ENCODE measurements at places on chromosomes 4 and X.

DNA sequence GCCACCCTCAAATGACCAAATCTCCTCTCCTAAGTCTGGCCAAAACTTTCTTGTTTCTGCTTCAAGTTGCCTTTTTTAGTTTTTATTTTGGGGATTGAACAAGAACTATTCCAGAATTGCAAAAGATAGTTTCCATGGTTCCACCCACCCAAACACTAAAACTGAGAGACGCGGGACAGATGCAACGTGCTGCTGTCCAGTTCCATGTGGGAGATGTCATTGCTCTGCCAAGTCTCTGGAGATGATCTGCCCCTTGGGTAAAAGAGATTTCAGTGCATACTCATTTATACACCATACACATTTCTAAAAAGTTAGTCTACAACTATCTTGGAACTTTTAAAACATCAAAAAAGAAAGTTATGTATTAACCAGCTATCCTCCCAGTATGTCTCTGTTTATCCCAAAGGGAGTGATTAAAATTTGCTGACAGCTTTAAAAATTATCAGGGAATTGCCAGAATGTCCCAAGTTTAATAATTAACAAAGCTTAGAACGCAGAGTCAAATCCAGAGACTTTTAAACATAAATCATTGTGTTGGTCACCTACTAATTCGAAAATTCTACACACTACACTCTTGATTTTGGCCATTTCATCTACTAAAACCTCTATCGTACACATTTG lies 3.2 kb downstream of the MAOB start:
- DNase-seq, result no peak

DNA sequence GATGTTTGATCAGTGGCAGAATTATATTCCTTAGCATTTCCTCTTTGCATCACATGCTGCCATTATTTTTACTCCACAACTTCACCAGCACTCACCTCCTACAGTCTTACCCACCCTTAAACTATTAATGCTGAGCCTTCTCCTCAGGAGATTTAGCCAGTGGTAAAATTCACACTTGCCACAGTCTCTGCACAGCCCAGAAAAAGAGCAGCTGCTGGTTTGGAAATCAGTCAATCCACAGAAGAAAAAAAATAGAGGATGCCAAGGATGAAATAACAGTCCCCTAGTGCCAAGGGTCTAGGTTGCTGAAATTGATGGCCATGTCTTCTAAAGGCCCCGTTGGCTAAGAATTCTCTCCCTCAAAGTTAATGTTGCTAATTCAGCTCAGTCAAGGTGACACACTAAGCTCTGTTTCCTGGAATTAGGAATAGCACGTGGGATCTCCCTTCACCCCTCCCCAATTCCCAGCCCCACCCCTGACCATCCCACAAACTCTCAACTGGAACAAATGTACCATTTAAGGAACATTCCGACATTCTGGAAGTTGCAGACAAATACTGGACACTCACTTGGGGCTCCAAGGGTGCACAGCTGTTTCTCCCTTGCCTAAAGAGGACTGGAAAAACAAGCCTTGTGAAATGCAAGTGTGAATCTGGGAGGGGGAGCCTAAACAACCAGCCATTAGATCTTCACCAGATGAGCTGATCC lies 5.7 kb downstream of the ATP1B4 start:
- no peak for DNase-seq

DNA sequence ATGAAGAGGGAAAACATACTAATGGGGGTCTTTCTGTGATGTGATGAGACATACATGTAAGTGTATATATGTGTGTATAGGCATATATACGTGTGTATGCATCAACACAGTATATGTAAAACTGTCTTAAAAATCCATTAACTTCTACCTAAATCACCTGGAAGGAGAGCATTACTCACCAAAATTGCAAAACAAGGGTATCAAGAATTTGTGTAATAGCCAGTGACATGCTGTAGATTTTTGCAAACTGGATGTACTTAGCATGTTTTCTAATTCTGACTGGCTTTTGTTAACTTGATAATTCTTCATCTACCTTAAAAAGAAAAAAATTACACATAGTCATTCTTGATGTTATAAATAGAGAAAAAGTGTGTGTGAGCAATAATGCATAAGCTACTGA lies 104.7 kb downstream of the PRRG1 start:
- no peak for DNase-seq

DNA sequence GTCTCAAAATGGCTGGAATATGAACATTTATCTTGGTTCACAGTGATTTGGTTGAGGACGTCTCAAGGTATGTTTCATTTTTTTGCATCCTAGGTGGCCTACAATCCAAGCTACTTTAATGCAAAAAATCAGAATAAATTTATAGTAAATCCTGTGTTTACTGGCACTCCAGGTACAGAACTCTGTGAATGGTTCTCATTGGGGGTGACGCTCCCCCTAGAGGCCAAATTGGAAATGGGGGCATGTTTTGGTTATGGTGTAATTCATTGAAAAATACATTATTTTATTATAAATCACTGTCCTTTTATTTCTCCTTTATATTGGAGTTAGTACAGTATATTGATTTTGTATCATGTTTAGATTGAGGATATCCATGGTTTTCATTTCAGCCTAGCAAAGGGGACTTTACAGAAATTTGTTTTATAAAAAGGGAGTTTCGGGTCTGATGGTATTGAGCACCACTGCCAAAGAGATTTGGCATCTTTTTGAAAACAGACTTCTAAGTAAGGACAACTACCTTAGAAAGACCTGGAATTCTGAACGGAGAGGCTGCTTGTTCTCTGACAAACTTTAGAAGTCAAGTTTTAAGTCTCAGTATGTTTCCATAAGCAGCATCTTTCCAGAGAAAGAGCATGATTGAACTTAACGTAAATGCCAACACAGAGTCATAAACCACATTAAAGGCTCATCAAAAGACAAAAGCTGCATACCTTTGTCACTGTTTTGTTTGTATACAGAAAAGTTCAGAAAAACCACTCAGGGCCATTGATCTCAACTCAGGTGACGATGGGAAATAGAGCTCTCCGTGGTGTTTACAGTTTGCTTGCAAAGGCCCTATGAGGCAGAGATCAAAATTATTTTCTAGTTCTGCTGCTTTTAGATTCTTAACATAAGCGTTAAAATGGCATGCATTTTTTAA lies 19.4 kb downstream of the MTM1 start:
- no peak for DNase-seq

GRCh38 chr4:8594097-8595038 lies 1.8 kb downstream of the CPZ start:
- peak; percentile 75 for DNase-seq

GRCh38 chr4:145034727-145035211 lies 63.2 kb downstream of the ANAPC10 start:
- DNase-seq, result no peak

DNA sequence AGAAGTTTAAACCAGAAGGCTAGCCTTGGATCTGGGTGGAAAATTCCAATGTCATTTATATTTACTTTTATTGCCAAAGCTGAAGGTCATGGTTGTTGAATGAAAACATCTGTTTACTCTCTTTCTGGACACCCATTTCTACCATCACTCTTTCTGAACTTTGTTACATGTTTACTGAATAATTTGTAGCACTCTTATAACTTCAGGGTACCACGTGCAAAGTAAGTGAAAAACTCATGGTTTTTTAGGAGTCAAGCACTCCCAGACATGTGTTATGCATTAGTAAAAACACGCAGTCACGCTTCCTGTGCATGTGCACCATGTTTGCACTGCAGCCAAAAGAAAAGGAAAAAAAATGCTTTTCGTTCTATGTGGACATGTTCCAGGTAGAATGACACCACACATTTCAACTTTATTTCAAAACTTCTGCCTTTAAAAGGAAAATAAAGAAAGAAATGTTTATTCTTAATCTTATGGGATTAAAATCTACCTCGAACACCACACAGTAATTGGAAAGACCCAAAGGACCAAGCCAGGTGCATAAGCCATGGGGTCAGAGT lies 31.4 kb upstream of the ADH1C start:
- no peak for DNase-seq

DNA sequence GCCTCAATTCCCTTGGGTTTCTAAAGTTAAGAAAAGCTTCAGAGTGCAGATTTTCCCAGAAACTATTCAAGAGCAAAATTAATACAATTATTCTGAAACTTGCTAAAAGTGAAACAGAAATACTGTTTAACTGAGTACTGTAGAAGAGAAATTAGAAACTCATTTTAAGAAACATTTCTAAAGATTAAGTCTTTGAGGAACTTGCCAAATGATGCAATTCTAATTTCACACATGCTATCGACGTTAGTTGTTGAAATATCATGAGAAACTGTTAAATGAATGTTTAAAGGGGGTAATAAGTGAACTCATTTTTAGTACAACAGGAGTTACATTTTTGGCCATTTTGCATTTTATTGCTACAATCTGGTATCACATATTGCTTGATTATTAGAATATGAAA lies 125.3 kb upstream of the MAOA start:
- no peak for DNase-seq

DNA sequence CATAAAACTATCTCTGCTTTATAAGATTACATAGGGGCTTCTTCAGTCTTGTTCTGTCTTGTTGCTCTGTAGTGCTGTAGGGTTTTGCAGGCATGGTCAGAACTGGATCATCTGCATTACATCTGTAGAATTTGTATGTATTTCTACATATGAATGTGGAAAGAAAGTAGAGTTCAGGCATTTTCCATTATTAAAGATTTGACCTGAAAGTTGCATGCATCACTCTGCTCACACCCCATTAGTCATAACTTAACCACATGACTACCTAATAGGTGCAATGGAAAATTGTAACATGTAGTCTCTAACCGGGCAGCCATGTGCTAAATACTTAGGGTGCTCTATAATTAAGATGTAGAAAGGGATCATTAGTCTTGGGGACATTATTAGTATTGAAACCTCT lies 45.7 kb upstream of the AGA start:
- DNase-seq, result no peak

DNA sequence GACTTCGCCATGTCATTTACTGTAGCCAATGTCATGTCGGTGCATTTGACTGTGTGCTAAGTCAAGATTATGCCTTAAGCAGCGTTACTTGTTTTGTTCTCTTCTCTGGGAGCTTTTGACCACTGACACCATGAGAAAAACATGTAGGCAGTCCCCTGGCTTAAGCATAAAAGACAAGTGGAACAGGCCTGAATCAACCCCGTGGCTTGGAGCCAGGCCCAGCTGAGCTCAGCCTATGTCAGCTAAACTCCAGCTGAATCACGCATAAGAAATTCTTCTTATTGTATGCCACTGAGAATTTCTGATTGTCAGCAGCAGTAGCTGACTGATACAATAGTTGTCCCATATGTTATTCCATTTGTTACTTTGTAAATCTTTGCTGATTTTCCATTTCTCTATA lies 261.9 kb downstream of the CBLL2 start:
- DNase-seq, result no peak

GRCh38 chrX:15468036-15468435 lies 25.1 kb downstream of the PIR start:
- DNase-seq, result no peak

DNA sequence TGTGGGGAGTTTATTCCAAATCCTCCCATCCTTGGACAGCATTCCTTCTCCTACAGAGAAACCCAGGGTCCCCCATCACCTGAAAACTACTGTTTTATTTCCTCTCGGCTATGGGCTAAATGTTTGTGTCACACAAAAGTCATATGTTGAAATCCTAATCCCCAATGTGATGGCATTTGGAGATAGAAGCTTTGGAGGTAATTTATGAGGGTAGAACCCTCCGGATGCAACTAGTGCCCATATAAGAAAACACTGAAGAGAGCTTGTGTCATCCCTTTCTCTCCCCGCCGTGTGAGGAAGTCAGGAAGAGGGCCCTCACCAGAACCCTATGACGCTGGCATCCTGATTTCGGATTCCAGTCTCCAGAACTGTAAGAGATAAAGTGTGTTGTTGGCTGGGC lies 127.8 kb upstream of the NOCT start:
- no peak for DNase-seq

GRCh38 chr4:86496094-86497080 lies 97.7 kb upstream of the PTPN13 start:
- no peak for DNase-seq

DNA sequence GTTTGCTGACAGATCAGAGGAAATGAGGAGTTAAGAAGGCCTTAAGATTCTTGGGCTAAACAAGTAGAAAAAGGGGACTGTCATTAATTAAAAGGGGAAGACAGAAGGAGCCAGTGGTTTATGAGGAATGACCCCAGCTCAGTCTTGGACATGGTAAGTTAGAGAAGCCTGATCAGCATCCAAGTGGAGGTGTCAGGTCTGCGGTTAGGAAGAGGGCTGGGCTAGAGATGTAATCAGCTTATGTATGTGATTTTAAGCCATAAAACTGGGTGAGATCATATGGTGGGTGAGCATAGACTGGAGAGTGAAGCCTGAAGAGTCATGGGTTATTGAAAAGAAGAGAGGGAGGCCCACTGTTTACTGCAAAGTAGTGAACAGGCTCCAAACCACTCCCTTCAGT lies 246.1 kb downstream of the NR3C2 start:
- no peak for DNase-seq

DNA sequence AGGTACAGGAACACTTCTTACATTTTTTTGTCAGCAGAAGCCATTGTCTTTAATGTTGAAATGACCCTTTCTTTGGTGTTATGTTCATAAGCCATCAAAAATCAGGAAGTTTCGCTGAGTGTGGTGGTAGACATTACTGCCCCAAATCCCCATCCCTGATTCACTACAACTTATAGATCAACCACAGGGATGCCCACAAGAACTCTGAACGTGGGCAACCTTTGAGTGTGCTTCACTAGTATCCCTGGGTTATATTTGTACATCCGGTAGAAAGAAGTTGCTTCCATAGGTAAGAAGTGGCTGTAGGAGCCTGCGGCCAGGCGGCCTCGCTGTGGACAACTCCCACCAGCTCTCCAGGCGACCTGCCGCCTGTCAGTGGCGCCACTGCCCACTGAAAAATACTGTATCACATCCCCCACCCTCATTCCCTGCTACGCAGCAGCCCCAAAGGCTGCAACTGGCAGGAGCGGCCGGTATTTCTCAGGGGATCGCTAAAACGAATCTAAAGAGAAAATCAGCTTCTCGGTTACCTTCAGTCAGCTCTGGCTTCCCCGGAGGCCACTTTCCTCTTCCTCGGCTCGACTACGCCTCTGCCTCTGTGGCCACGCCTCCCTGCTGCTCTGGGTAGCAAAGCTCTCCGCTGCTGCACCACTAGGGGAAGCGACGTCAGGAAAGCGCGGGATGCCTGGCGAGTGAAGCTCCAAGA lies 13.9 kb upstream of the ETDC start:
- no peak for DNase-seq

GRCh38 chr4:53786632-53787031 lies 195.3 kb upstream of the LNX1 start:
- no peak for DNase-seq

DNA sequence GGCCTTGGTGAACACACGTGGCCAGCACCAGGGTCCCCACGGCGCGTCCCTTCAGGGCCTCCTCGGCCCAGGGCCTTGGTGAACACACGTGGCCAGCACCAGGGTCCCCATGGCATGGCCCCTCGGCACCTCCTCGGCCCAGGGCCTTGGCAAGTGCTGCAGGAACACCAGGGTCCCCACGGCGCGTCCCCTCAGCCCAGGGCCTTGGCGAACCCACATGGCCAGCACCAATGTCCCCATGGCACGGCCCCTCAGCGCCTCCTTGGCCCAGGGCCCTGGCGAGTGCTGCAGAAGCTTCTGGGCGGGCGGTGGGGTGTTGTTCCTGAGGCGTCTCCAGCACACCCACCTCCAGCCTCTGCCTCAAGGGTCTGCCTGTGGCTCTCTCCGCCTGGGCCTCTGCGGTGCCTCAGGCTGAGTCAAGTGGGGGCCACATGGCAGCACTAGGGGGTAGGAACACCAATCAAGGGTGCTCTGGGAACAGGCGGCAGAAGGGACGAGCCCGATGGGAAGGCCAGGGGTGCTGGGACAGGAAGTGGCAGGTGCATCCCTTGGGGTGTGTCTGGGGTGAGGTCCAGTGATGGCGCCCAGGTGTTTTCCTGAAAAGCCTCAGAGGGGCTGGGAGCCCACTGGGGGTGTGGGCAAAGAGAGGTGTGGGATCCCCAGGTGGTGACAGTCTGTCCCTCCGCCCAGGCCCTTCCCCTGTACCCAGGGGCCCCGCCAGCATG lies 41.8 kb upstream of the CPLX1 start:
- DNase-seq, result no peak

All from HepG2 (cell line).